ENCODE measurements at places on chromosomes 6 and 20.

GRCh38 chr6:169788809-169789145 lies 37.4 kb downstream of the ERMARD start:
- no peak for DNase-seq

DNA sequence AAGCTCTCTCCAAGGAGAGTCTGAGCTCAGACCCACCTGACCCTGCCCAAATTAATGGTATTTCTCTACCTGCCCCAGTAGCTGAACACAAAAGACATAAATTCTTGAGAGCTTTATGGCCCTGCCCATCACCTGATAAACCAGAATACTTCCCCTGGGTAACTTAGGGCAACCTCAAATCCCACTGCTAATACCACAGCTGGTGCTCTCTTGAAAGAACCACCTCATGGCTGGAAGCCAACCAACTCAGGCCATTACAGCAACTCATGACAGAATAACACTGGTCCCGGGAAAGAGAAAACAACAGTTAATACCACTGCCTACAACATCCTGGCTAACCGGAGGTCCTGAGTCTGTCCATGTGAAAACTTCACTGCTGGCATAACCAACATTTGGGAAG lies 328.6 kb downstream of the NKAIN2 start:
- DNase-seq = no peak

DNA sequence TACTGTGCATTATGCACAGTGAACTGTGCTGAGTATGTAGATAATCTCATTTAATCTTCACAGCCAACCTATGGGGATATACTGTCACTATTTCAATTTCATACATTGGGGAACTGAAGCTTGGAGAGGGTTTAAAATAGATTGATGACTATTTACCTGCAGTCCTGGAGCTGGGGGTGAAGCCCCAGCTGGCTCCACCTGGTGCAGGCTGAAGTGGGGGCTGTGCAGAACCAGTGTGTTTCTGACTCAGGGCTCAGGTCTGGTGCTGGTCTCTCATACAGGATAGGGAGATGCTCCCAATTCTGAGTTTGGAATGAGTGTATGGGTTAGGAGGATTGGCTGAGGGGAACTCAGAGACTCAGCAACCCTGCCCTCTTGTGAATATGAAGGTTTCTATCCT lies 176.1 kb upstream of the CEP162 start:
- no peak for DNase-seq

DNA sequence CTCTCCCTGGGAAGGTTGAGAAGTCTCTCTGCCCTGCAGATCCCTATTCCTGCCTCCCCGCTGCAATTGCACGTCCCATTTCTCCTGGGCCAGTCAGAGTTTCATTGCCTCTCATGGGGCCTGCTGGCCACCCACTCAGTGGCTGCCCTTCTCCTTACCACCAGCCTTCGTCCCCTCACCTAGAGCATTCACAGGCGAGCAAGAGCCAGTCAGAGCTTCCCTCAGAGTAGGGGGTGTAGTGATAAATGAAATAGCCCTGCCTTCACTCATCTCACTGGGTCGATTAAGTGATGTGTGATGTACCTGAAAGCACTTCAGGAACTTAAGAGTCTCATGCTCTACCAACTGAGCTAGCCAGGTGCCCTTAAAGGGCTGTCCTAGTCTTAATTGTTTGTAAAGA lies 52.0 kb upstream of the FANCE start:
- DNase-seq = no peak

Data from activated CD8-positive, alpha-beta memory T cell treated with anti-CD3 and anti-CD28 coated beads for 4 hours (primary cell).